ENCODE measurements at places on chromosomes 5 and 9.

DNA sequence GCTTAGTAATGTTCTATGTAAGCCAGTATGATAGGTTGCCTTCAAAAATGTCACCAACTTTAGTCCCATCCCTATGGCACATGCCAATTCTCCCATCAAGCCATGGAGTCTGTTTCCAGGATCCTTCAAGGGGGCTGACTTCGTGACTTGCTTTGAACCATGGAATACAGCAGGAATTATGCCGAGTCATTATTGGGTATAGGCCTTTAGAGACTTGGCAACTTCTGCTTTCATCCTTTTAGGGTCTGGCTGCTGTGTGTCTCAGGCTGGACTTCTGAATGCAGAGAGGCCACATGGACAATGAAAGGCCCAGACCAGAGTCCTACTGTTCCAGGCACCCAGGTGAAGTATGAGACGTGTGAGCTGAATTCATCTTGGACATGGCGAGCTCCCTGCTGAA is 109.8 kb downstream of the DENND1A start:
- no peak for DNase-seq

DNA sequence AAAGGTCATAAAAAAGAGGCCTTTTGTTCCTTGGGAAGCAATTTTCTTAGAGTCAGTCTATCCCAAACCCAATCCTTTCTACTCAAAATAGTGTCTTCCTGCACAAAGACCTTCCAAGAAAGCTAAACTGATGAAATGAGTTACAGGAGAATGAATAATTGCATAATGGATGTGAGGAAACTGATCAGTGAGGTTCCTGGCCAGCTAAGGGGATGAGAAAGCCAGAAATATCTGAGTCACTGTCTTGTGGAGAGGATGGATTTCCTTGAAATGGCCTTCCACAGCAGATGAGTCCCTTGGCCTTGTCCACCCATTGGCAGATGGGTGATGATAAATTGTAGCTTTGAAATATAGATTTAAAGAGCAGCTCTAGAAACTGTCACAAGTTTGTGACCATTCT is 756.1 kb downstream of the DNAH5 start:
- DNase-seq: no peak

DNA sequence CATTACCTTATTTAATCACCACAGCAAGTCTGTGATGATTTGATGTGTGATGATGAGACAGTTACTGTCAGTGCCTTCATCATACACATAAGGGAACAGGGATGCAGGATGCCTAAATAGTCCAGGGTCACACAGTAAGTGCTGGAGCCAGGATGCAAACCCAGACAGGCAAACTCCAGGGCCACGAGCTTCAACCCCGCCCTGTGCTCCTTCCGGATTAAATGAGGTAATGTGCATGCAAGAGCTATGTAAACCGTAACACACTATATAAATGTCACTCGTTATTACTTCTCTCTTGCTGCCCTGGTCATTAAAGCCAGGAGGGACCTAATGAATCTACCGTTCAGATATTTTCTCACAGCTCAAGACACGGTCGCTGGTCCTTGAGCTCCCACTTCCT is 12.8 kb downstream of the SMIM23 start:
- no peak for DNase-seq

DNA sequence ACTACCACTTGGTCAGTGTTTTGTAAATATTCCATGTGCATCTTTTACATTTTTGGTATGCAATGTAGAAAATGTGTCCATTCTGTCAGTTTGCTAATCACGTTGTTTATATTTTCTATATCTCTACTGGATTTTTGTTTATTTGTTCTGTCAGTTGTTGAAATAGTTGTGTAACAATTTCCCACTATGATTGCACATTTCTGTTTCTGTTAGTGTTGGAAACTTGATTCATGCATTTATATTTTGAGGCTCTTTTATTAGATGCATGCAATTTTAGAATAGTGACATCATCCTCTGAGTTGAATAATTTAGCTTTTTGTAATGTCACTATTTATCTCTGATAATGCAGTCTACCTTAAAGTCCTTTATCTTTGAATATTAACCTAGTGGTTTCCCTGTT is 25.8 kb upstream of the LECT2 start:
- DNase-seq: no peak

GRCh38 chr9:69036799-69037198 is 1.2 kb downstream of the FXN start:
- no peak for DNase-seq

DNA sequence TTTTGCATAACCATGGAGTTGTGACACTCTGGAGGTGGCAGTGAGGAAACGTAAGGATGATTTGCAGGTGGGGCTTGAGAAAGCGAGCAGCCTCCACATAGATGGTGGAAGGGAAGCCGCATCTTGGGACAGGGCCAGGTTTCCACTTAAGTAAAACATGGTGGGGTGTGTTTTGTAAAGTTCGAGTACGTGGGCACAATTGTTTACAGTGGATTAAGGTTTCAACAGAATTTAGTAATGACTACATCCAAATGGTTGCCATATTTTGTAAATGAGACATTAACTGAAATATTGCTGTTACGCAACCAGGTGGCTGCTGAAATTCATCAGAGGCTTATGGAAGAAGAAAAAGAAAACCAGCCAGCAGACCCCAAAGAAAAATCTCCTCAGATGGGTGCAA is 85.4 kb upstream of the IL7R start:
- no peak for DNase-seq
